GM04504 (cell line): ENCODE measurements at places on chromosomes 11 and 22.

GRCh38 chr11:68859123-68859522, 17.4 kb upstream of the CPT1A start:
- DNase-seq, result no peak

- DNase-seq, result no peak
Measured at GRCh38 chr22:22811016-22812009, 76.3 kb upstream of the IGLL5 start.

GRCh38 chr11:10397226-10397987, 57.7 kb upstream of the AMPD3 start:
- no peak for DNase-seq

DNA sequence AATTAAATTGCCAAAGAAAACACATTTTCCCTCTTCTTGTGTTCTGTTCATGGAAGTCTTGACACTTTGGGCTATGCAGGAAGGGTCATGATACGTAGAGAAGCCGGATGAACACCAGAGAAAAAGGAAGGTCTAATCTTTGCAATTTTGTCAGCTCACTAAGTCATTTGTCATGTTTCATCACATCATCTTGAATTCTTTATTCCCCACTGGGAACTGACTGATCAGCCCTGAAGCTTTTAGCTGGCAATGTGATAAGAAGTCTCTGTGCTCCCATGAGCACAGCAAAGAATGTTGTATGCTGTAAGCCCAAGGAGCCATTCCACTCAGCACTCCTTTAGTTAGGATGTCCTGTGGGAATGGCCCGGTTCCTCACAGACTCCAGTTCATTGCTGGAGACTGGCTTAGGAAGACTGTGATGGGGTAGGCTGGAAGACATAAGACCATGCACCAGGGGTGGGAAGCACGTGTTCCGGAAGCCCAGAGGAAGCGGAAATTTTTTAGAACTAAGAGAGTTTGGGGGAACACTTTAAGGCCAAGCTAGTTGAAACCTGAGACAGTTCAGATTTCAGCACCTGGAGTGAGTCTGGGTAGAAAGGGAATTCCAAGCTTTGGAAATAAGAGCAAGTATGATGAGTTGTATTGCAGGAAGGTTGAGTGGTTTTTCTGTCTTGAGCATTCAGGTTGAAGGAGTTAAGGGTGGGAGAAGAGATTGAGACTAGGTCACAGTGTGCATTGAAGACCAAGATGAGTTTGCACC, 306.7 kb upstream of the MTNR1B start:
- no peak for DNase-seq

GRCh38 chr11:26862801-26863200, 131.1 kb upstream of the FIBIN start:
- no peak for DNase-seq

DNA sequence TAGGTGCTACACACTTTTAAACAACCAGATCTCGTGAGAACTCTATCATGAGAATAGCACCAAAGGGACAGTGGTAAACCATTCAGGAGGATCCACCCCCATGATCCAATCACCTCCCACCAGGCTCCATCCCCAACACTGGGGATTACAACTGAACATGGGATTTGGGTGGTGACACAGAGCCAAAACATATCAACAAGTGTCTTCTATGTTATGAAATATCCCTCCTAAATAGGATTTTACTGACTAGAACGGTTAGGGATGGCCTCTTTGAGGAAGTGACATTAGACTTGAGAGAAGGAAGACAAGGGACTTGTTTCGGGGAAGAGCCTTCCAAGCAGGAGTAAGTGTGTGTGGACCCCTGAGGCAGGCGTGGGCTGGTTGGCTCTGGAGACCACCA, 11.9 kb upstream of the MRPL11 start:
- DNase-seq, result no peak

DNA sequence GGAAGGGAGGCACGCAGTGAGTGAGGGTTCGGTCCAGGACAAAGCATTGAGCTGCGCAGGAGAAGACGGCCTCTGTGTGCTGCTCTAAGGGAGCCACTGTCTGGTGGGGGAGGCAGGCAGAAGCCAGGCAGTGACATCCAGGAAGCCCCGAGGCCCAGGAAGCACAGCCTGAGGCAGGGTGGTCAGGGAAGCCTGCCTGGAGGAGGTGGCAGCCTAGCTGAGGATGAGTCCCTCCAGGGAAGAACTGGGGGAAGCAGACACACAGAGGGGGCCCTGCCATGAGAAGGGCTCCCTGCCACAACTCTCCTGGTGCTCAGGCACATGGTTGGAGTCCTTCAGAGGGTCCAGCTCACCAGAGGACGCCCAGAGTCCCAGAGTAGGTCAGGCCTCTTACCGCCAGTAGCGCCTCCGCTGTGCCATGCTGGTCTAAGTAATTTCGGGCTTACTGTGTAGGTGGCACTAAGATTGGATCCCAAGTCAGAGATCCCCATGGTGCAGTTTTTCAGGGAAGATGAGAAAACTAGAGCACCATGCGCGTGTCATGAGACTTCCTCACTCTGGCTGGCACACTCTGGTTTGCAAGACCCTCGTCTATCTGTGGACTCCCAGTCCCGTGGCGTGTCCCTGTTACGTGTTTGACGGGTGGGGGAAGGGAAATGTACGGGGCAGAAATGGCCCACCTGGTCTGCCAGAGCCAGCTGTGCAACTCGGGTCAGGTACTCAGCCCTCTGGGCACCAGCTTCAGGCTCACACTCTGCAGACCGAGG, 887.2 kb downstream of the BRD1 start:
- no peak for DNase-seq

DNA sequence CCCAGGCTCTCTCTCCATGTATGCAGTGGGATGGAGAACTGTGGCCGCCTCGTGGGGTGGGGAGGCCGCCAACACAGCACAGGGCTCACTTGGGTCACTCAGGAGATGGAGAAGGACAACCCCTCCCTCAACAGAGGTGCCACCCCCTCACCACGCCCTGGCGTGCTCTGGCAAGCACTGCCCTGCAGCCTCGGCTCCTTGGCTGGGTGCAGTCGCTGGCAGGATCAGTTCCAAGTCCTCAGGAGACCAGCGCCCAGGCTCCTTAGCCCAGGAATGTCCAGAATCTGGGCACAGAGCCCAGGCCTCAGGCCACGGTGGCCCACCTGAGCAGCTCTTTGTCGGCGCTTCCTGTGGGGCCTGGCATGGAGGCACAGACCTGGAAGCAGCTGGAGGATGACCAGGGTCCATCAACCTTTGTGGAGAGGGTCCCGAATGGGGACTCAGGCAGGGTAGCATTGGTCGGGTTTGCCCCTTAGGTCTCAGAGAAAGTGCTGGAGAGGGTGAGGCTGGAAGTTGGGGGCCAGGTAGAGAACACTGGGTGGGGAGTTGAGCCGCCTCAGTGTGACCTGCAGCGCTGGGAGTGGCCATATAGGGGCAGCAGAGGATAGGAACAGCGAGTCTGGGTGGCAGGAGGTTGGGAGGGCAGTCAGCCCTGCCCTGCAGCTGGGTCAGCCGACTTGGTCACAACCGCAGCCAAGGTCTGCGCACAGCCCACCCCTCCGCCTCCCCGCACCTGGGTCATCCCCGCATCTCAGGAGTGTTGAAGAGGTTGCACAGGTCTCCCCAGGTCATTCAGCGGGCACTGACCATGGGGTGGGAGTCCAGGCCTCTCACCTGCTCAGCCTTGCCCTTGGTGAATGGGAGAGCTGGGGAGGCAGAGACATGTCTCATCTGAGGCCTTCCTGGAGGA, 8.2 kb downstream of the SUSD2 start:
- DNase-seq, result peak; percentile 28

GRCh38 chr11:117882311-117882905, 6.0 kb upstream of the FXYD6 start:
- no peak for DNase-seq

DNA sequence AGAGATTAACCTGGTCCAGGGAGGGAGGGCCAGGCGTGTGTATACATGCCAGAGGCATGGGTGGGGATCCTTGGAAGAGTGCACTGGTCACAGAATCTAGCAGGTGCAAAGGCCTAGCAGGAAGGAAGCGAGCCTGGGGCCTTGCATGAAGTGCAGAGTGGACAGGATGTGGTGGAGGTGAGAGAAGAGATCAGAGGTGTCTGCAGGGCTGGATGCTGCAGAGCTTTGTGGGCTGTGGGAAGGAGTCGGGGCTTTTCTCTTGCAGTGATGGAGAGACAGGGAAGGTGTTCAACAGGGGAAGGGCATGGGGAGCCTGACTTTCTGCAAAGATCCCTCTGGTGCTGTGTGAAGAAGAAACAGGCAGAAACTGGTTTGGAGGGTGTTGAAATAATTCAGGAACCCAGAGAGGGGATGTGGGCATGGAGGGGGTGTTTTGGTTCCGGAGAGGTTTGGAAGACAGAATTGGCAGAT, 2.5 kb upstream of the TPST2 start:
- DNase-seq, result no peak

GRCh38 chr11:34249439-34249838, 108.4 kb downstream of the ABTB2 start:
- DNase-seq, result no peak

GRCh38 chr11:9386086-9386485, 1.6 kb downstream of the IPO7 start:
- no peak for DNase-seq

- DNase-seq, result no peak
Measured at GRCh38 chr11:20360650-20361049, 2.9 kb upstream of the HTATIP2 start.

GRCh38 chr11:8168485-8169257, at the start of gene RIC3:
Gene RIC3 (minus strand): TSS chr11:8169025. CDS start chr11:8168989, 36 bp downstream.
- no peak for DNase-seq

DNA sequence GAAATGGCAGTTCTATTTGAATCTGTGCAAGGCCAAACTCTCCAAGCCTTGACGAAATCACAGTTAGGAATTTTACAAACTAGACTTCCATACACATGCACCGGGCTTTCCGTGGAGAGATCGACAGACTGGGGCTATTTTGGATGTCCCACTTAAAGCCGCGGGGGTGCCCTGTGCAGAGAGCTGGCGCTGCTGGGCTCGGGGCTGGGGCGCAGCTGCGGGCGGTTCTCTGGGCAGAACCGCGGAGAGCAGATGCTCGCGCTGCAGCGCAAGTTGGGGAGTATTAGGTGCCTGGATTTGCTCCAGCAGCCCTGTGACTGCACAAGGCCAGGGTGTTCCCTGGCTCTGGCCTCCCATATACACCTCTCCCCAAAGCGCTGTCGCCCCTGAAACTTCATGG, 67.2 kb downstream of the SPATA19 start:
- no peak for DNase-seq

DNA sequence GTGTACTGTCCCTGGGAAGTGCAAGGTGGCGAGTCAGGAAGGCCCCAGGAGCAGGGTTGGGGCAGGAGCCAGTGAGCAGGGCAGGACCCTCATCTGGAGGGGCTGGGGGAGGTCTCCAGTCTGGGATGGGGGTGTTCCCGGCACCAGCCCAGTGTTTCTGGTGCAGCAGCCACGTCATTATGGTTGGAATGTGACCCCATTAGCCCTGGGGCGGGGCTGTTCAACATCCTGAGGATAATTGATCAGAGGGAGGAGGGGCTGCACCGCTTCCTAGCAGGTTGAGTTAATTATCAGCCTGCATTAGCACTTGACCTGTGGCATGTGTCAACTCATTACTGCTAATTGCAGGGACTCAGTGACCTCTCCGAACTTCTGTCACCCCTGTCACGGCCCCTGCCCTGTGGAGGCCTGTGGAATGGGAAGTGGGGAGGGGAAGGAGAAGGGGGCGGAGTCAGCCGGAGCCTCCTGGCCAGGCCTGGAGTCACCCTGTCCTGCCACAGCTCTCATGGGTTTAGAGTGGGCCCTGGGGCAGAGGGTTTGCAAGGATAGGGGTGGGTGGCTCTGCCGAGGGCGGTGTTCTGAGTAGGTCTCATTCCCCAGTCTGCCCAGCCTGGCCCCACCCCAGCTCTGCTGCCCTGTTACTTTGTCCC, 52.8 kb upstream of the CCDC188 start:
- DNase-seq, result no peak

DNA sequence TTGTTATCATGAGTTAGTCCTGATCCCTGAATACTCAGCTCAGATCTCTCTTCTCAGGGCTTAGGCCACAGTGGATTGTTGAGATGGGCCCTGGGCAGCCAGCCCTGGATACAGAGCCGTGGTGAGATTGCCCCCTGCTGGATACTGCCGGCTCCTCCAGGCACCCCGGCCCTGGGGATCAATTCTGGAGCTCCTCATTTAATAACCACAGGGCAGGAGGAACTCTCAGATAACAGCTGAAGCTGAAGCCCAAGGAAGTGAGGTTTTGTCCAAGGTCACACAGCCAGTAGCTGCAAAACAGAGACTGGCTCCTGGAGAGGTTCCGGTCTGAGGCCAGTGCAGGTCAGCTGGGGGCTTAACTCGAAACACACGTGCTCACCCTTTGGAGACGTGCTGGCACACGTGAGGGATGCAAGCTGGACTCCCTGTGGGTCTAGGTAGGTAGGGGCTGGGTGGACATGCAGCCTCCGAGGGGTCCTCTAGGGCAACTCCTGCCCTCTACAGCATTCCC, 16.0 kb downstream of the USH1C start:
- no peak for DNase-seq

DNA sequence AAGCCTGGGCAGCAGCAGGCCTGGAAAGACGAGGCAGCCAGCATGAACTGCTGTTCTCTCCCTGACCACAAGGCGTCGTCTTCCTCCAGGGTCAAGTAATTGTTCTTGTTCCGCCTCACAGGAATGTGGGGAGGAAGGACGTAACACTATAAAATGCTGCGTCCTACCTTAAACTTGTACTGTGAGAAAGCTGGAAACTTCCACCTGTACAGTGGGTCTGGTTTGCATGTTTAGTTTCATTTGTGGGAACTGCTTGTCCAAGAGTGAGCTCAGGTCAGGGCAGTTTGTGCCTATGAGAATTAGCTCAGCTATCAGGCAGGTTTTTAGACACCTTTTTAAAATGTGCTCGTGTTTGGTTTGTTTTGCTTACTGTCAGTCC, 55.2 kb downstream of the PANX1 start:
- DNase-seq, result no peak
